ENCODE measurements at places on chromosomes 7 and 10.

DNA sequence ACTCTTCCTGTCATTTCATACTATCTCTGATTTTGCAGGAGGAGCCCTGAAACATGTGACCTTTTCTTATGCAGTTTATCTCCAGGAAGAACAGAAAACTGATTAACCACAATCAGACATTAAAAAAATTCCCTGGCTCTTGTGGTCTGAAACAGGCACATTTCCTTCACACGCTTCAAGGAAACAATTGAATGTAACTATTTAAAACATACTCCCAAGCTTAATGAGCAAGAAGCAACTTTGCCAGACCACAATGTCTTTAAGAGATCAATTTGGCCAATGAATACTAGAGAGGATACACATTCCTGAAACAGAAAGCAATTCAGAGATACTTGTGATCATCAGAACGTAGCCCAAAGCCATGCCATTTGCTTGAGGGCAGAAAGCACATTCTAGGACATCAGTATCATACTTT lies 65.8 kb downstream of the PIP4K2A start:
- DNase-seq, result no peak

GRCh38 chr10:22230158-22230833 lies 12.5 kb upstream of the EBLN1 start:
- no peak for DNase-seq

GRCh38 chr7:108450160-108450559 lies 6.1 kb downstream of the NRCAM start:
- no peak for DNase-seq

- peak; percentile 59 for DNase-seq
Measured at GRCh38 chr7:36115448-36116321, 37.4 kb upstream of the EEPD1 start.

DNA sequence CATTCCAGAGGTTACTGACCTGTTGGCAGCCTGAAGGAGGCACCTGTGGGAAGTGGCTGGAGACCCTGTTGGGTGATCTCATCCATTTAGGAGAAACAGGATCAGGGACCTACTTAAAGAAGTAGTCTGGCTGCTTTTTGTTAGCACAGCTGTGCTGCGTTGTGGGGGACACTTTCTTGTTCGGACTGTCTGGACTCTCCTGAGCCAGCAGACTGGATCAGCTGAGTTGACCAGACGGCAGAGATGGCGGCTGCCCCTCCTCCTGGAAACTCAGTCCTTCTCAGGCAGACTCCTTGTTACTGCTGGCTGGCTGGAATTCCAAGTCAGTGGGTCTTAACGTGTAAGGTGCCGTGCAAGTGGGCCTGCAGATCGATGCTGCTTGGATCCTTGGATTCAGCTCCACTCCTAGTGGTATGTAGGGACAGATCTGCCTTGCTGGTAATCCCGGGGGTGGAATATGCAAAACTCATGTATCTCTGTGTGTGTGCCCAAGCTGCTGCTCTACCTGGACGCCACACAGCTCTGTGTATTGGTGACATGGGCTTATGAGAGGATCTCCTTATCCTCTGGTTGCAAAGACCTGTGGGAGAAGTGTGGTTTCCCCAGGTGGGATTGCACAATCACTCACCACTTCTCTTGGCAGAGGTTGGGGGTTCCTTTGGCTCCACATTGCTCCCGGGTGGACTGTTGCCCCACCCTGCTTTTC lies 87.3 kb downstream of the CCSER2 start:
- no peak for DNase-seq

DNA sequence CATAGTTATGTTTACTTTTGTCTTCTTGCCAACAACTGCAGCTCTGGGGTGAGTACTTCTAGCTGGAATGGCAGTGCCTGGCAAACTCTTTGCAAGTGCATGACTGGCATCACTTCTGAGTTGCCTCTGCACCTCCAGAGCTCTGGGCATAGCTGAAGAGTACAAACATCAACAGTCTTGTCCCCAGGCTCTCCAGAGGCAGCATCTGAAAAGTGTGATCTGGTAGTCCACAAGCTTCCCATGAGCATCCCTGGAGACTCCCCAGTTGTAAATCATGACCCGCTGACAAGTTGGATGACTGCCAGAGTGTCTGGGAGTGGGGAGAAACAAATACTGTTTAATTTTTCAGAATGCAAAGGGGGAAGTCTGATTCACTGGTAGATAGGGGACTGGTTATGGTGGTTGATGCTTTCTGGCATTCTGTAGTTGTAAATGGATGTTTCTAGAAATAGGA lies 138.9 kb upstream of the CDK13 start:
- DNase-seq, result no peak

- no peak for DNase-seq
Measured at GRCh38 chr7:93622036-93623033, 47.8 kb upstream of the CALCR start.

DNA sequence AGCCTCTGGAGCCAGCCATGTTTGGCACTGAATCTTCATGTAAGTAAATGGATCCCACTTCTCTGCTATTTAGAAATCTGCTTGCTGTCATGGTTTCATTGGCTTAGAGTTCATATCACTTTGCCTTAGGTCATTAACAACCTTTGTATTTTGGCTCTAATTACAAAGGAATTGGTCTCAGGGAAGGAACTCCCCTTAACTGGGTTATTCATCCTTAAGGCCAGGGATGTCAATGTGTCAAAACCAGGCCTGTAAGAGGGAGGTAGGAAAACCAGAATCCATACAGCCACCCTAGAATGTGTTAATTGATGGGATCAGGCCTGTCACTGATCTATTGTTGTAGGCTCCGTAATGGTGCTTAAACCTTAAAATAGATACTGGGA lies 67.3 kb downstream of the ST7 start:
- DNase-seq, result no peak

GRCh38 chr7:17302575-17303142 lies 4.2 kb downstream of the AHR start:
- DNase-seq, result no peak

DNA sequence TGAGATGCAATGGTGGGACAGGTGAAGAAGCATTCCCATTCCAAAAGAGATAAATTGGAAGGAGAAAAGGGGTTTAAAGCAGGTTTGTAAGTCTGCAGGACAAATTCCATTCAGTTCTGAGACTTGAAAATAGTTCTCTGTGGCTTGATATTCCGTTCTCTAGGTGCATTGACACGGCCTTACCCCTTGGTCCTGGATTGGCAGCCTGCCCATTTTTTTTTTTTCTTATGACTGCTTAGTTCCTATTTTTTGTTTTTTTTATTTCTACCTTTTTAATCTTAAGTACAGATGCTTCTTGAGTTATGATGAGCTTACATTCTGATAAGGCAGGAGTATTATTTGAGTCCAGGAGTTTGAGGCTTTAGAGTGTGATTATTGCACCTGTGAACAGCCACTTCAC lies 70.6 kb downstream of the MLLT10 start:
- no peak for DNase-seq

- no peak for DNase-seq
Measured at GRCh38 chr10:98397089-98397600, 17.8 kb downstream of the PYROXD2 start.

DNA sequence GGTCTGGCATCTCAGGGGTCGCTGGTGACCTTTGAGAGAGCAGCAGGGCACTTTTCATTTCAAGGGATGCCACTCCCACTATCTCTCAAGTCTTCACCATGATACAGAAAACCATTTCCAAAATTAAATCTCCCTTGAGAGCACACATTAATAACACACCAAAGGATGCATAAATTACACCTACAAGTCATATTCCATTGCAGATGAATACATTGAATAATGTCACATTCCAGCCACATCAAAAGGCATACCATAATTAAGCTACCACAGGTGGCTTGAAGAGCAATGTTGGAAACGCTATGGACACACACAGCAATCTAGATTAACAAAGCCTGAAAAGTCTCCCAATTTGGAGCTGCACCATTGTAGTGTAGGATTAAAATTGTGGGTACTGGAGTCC lies 353.3 kb upstream of the ZMIZ1 start:
- no peak for DNase-seq

DNA sequence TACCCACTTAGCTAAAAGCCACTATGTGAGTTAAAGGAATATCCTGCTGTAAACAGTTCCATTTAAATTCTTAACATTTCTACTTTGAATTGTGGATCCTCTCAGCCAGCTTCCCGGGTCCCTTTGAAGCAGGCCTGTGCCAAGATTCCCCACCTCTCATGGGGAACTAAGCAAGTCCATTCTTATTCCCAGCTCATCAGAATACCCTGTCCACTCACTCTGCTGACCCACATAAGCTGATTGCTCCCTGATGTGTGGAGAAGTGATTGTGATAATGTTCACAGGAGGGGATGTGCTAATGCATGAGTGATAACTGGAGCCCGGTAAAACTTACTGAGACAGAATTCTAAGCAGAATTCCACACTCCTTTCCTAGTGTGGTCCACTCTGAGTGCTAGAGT lies 709.7 kb downstream of the CNTNAP2 start:
- no peak for DNase-seq

- no peak for DNase-seq
Measured at GRCh38 chr7:11570205-11570604, 261.8 kb downstream of the THSD7A start.

DNA sequence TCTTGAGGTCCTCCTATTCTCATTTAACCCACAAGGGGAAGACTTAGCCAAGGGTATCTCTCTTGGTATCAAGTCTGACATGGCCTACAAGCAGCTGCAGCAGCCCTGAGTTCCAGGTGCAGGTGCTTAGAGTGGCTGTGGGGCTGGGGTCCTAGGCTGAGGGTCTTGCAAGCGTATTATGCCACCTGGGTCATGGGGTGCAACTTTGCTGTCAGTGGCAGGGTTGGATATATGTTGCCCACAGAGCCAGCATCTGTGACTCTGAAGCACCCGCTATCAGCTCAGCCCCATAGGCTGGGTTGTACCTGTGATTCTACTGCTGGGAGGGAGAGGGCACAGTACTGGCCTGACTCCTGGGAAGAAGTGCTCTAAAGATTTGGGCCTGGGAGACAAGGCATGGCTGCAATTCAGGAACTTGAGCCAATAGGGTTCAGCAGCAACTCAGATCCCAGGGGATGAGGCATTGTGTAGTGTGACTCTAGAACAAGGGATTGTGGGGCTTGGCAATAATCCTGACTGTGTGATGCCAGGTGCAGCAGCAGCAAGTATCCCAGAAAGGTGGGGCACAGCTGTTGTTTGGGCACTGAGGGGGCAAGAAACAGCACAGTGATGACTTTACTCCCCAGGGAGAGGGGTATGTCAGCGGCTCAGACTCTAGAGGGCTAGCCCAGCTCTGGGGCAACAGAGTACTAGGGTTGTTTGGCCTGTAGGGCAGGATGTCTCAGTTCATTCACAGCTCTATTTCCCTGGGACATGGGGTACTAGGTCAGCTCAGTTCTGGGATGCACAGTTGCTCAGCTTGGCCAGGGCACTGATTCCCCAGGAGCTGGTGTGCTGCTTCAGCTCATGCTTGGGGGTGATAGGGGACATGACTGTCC lies 41.4 kb downstream of the NEURL1 start:
- DNase-seq, result no peak
